ENCODE measurements at places on chromosomes 2 and 18. TPM values are rescaled to one million over a fixed set of nuclear protein-coding genes. Genes with fewer than 3 reads are reported as not detected.

The GALNT3 gene
- total RNA-seq = 4.6 TPM

- no peaks in the 10 kb centered on the region for H3K27me3 ChIP-seq
- H3K36me3 ChIP-seq = no peaks in the 10 kb centered on the region
- no peak for DNase-seq
- no peaks in the 10 kb centered on the region for H3K4me1 ChIP-seq
- no peak overlapping the region for H3K27ac ChIP-seq
- no peak overlapping the region for H3K4me3 ChIP-seq
Measured at GRCh38 chr18:23683671-23684070, 5.6 kb upstream of the LAMA3 start.

The ABCG8 gene
- total RNA-seq = not detected

DNA sequence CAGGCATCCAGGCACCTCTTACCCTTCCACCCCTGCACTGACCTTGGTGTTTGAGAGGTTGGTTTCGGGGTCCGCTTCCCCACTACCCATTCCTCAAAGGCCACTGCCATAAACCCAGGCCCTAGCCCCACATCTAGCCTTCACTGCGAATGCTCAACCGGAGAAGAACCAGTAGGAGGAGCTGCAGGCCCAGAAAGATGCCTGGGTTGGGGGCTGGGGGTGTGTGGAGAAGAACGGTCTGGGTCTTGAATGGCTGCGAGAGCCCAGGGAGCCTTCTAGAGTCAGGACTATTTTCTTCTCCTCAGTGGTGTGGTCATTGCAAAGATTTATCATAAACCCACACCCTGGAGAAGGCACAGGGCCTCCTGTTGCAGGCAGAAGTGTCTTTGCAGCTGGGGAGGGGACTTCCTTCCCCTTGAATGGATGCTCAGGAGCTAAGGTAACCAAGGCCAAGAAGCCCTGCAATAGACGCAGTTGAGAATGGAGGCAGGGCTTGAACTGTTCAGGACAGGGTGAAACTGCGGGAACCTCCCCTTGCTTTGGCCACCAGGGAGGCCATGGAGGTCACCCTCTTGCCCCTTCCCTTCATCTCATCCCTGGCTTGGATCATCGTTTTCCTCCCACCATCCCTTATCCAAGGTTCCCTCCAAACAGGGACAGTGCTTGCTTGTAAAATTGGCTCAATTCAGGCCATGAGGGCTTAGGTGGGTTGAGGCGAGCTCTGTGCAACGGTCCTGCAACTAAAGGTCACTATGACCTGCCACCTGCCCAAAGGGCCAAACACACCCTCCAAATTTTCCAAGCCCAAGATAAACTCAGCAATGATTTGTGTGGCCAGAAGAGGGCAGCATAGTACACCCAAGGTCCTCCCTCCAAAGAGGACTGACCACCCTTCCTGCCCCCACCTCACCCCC lies 20.9 kb downstream of the THNSL2 start:
- H3K4me1 ChIP-seq = no peaks in the 10 kb centered on the region
- H3K36me3 ChIP-seq = no peaks in the 10 kb centered on the region
- peak; percentile 49 for DNase-seq

DNA sequence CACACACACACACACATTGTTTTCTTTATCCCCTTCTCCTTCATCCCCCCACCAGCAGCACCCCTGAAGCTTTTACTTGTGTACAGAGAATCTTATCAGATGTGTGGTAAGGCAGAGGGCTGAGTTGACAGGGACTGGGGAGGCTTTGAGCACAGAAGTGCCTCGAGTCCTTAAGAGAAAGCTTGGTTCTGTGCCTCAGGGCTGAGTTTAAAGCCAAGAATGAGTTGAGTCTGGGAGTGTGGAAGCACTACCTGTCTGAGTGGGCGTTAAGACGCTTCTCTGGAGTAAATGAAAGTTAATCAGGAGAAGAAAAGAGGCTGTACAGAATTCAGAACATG lies 2.7 kb downstream of the ID2 start:
- peak overlapping the region; percentile 89 for H3K27ac ChIP-seq
- H3K27me3 ChIP-seq = no peaks in the 10 kb centered on the region
- peak; percentile 66 for DNase-seq
- peaks cover 16% of the 10 kb centered on the region for H3K36me3 ChIP-seq
- H3K4me3 ChIP-seq = peak overlapping the region; percentile 87

- H3K4me3 ChIP-seq = no peak overlapping the region
- H3K27me3 ChIP-seq = no peaks in the 10 kb centered on the region
- H3K4me1 ChIP-seq = no peaks in the 10 kb centered on the region
- peaks cover 3% of the 10 kb centered on the region for H3K36me3 ChIP-seq
- DNase-seq = no peak
Measured at GRCh38 chr2:216482640-216483039, 16.0 kb upstream of the RPL37A start.

GRCh38 chr2:229634601-229635370 lies 79.6 kb downstream of the DNER start:
- no peak for DNase-seq
- H3K4me3 ChIP-seq = no peak overlapping the region
- H3K4me1 ChIP-seq = no peaks in the 10 kb centered on the region
- H3K36me3 ChIP-seq = no peaks in the 10 kb centered on the region
- no peak overlapping the region for H3K27ac ChIP-seq

The C2orf78 gene
- not detected for total RNA-seq

The AGXT gene
- total RNA-seq = not detected

DNA sequence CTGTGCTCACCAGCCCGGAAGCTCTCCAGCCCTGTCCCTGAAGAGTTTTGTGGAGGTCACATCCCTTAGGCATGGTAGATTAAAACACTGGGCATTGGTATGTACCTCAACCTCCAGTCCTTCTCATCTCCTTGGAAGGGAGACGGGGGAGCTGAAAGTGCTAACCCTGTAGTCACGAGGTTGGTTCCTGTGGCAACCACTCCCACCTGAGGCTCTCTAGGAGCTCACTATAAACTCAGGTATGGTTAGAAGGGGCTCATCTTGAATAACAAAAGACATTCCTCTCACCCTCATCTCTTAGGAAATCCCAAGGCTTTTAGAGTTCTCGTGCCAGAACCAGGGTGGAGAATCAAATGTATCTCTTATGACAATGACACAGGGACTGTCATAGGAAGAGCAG lies 43.0 kb upstream of the MGAT4A start:
- no peaks in the 10 kb centered on the region for H3K4me1 ChIP-seq
- no peaks in the 10 kb centered on the region for H3K36me3 ChIP-seq
- DNase-seq = no peak
- H3K4me3 ChIP-seq = no peak overlapping the region

DNA sequence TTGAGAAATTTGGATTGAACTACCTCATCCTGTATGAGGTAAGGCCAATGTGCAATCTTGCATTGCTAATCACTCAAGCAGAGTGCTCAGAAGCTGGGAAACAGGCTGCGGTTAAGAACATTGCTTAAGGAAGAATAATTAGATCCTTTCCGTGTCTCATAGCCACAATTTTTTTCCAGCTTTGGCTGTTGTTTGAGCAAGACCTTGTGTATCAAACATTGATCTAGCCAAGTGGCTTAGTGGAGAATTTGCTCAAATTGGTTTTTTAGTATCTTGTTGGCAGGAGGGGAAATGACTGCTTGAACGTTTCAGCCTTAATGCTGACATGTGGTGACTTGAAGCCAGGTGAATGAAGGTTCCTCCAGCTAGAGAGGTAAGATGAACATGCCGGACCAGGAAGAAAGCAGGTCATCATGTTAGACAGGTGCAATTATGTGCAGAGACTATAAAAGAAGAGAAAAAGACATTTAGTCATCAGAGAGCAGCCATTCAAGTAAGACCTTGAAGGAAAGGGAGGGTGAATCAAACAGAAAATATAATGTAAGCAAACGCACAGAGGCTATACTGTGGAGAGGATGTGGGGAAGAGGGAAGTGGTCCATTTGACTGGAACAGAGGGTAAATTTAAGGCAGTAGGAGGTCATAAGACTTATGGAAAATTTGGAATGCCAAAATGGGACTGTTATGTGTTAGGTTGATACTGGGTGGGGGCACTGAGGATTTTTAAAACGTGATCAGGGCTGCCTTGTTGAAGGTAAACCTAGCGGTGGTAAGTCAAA lies 98.9 kb upstream of the CYP1B1 start:
- no peak overlapping the region for H3K4me3 ChIP-seq
- H3K27ac ChIP-seq = no peak overlapping the region
- no peaks in the 10 kb centered on the region for H3K36me3 ChIP-seq
- no peaks in the 10 kb centered on the region for H3K4me1 ChIP-seq

The GTF2A1L gene
- 0.26 TPM for total RNA-seq

GRCh38 chr2:122703676-122704075 lies 948.2 kb downstream of the TSN start:
- no peaks in the 10 kb centered on the region for H3K36me3 ChIP-seq
- no peaks in the 10 kb centered on the region for H3K27me3 ChIP-seq
- H3K27ac ChIP-seq = no peak overlapping the region
- H3K4me3 ChIP-seq = no peak overlapping the region

GRCh38 chr2:179017773-179018357 lies 32.1 kb downstream of the CCDC141 start:
- H3K27me3 ChIP-seq = peaks cover 4% of the 10 kb centered on the region
- H3K4me3 ChIP-seq = no peak overlapping the region
- H3K36me3 ChIP-seq = no peaks in the 10 kb centered on the region
- H3K27ac ChIP-seq = no peak overlapping the region

GRCh38 chr2:135775420-135775819 lies 33.8 kb downstream of the UBXN4 start:
- no peak for DNase-seq
- H3K27ac ChIP-seq = no peak overlapping the region
- H3K36me3 ChIP-seq = peaks cover 94% of the 10 kb centered on the region
- H3K4me1 ChIP-seq = no peaks in the 10 kb centered on the region
- H3K27me3 ChIP-seq = no peaks in the 10 kb centered on the region

DNA sequence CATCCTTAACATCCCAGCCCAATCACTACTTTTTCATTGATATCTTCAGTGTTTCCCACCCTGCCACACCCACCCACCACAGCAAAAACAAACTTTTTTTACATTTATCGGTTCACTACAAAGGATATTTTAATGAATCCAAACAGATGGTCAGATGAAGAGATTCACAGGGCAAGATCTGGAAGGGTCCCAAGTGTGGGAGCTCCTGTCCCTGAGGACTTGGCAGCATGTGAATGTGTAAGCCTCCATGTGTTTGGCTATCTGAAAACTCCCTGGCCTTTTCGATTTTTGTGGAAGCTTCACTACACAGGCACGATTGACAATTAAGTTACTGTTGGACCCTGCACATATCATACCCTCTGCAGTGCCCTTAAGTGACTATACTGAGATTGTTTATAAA lies 48.1 kb upstream of the CRIM1 start:
- H3K36me3 ChIP-seq = no peaks in the 10 kb centered on the region
- no peaks in the 10 kb centered on the region for H3K4me1 ChIP-seq
- H3K4me3 ChIP-seq = no peak overlapping the region
- no peak overlapping the region for H3K27ac ChIP-seq

GRCh38 chr2:189020179-189020578 lies 46.0 kb downstream of the COL3A1 start:
- no peak overlapping the region for H3K27ac ChIP-seq
- no peaks in the 10 kb centered on the region for H3K27me3 ChIP-seq
- peaks cover 25% of the 10 kb centered on the region for H3K4me1 ChIP-seq
- no peak for DNase-seq
- H3K4me3 ChIP-seq = no peak overlapping the region

- no peaks in the 10 kb centered on the region for H3K4me1 ChIP-seq
- H3K27me3 ChIP-seq = no peaks in the 10 kb centered on the region
- DNase-seq = no peak
Measured at GRCh38 chr2:46369783-46370182, 72.6 kb downstream of the EPAS1 start.

- no peak overlapping the region for H3K27ac ChIP-seq
- no peaks in the 10 kb centered on the region for H3K27me3 ChIP-seq
- no peaks in the 10 kb centered on the region for H3K36me3 ChIP-seq
- no peak for DNase-seq
- peaks cover 56% of the 10 kb centered on the region for H3K4me1 ChIP-seq
Measured at GRCh38 chr2:227366769-227367426, 12.2 kb downstream of the TM4SF20 start.

GRCh38 chr2:212904646-212905045 lies 246.8 kb downstream of the IKZF2 start:
- H3K27me3 ChIP-seq = no peaks in the 10 kb centered on the region
- H3K27ac ChIP-seq = peak overlapping the region; percentile 73
- H3K4me1 ChIP-seq = peaks cover 79% of the 10 kb centered on the region
- no peaks in the 10 kb centered on the region for H3K36me3 ChIP-seq
- no peak overlapping the region for H3K4me3 ChIP-seq
- DNase-seq = no peak

- no peaks in the 10 kb centered on the region for H3K27me3 ChIP-seq
- H3K4me1 ChIP-seq = no peaks in the 10 kb centered on the region
- no peak for DNase-seq
- no peaks in the 10 kb centered on the region for H3K36me3 ChIP-seq
- no peak overlapping the region for H3K4me3 ChIP-seq
- no peak overlapping the region for H3K27ac ChIP-seq
Measured at GRCh38 chr2:35820391-35820790, 535.2 kb upstream of the CRIM1 start.

The HTR2B gene
- total RNA-seq = not detected

The NAGK gene
- 64.2 TPM for total RNA-seq

DNA sequence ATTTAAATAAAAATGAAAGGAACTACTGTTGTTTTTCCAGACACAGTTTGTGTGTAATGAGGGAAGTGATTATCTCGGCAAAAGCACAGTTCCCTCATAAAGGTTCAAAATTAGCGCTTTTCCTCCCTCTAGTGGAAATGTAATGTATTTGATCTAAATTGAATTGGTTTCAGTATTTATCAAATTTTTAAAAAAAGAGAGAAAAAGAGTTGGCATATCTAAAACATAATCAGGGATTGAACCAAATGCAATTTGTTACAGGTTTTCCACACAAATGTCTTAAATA lies 37.5 kb downstream of the CMPK2 start:
- no peak overlapping the region for H3K4me3 ChIP-seq
- H3K36me3 ChIP-seq = no peaks in the 10 kb centered on the region
- H3K27me3 ChIP-seq = no peaks in the 10 kb centered on the region

DNA sequence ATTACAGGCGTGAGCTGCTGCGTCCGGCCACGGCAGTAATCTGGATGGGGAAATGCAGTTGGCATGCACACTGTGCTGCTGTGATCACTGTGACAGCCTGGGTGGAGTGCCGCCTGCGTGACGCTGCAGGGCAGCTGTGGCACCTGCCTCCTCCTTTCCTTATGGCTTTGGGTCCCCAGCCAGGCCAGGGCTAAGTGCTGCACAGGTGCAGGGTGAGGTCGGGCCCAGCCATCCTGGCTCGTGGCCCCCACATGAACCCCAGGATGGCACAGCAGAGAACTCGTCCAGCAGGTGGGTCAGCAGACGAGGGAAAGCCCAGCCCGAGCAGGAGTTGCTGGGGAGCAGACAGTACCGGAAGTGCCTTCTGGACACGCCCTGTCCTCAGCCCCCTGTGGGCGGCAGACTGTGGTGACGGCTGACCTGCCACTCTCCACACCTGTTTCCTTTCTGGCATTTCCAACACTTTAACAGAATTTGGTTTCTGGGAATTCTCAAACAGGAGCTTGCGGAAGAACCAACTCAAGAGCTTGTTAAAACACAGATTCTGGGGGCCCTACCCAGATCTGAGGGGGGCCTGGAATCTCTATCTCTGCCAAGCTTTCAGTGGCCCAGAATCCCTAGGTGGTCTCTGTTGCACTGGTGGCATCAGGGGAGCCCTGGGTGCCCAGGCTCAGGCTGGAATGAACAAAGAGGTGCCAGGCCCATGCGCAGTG lies 16.9 kb downstream of the HS1BP3 start:
- no peak overlapping the region for H3K4me3 ChIP-seq
- H3K27ac ChIP-seq = no peak overlapping the region
- peaks cover 12% of the 10 kb centered on the region for H3K4me1 ChIP-seq
- no peak for DNase-seq
- H3K27me3 ChIP-seq = no peaks in the 10 kb centered on the region

Measured in A673 (cell line).